SW 1271 (cell line): ENCODE measurements at places on chromosomes 4 and X.

GRCh38 chr4:168374772-168375523 lies 56.4 kb upstream of the DDX60 start:
- no peak for DNase-seq

GRCh38 chr4:83651846-83652245 lies 115.9 kb downstream of the GPAT3 start:
- no peak for DNase-seq

- DNase-seq = no peak
Observed at GRCh38 chr4:62899646-62900364, 1509.4 kb downstream of the TECRL start.

- no peak for DNase-seq
Observed at GRCh38 chr4:17667253-17667652, 52.8 kb downstream of the MED28 start.

DNA sequence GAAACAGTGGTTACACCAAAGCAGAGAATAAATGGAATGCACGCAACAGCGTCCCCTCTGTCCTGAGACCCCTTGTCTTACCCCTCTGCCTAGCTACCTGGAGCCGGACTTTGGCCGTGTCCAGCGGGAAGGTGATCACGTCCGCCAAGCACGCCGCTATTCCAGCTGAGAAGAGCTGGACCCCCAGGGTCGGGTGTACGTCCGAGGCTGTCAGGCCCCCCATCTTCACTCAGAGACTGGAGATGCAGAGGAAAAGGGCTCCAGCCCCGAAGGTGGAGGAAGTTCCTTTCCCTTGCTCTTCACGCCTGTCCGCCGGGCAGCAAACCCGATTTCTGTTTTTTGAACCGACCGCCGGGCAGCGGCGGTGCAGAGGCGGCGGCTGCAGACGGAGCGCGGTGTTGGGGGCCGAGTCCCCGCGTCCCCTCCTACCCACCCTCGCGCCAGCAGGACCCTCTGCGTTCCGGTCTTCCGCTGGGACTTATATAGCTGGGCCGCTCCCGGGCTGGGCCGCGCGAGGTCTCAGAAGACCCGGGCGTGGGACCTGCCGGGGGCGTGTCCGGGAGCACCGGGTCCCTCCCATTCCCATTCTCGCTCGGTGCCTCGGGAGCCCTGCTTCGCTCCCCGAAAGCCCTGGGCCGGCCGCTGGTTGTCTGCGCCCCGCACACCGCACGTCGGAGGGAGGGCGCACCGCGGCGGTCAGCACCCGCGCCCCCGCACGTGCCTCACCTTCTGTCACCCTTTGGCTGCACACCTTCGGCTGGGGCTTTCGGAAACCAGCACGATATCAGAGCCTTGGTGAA lies at the start of gene UCP1:
TSS of gene UCP1 (minus strand) at position 455 of the 800 bp plus-strand sequence. CDS start at position 223, 232 bp downstream.
- DNase-seq = no peak

DNA sequence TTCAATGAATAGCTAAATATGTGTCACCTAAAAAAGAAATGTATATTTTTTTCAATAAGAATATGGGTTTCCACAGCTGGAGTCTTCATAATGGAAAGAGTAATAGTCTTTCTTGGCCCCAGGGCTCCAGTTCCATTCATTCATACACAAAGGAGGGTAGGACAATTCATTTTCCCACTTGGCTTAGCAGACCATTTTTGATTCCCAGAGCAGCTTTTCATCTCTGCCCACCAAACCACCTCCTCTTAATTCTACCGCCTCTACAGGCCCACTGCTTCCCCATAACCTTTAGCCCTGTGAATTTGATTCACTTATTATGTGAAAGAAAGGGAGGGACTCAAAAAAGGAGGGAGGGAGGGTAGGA lies 129.9 kb upstream of the PAK3 start:
- DNase-seq = no peak

DNA sequence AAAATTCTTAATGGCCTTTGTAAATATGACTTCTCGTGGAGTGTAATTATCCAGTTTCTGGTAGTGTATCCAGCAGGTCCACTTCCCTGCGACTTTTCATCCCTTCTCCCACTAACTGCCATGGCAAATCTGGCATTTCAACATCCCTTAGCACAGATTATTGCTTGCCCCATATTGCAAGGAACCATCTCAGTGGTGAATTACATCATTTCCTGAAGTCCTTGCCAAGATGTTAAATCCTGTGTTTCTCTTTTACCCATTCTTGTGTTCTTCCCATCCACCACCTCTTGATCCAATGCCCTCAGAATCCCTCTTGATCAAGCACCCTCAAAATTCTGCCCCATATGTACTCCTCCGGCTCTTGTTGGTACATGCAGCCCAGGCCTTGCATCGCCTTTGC lies 88.1 kb upstream of the ZNF81 start:
- DNase-seq = no peak

DNA sequence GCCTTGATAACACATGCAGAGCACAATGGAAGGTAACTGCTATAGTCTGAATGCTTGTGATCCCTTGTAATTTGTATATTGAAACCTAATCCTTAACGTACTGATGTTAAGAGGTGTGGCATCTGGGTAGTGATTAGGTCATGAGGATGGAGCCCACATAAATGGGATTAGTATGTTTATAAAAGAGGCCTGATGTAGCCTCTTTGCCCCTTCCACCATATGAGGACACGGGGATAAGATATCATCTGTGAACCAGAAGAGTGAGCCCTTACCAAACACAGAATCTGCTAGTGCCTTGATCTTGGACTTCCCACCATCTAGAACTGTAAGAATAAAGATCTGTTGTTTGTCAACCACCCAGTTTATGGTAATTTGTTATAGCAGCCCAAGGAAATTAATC lies 1074.2 kb upstream of the INTU start:
- no peak for DNase-seq

DNA sequence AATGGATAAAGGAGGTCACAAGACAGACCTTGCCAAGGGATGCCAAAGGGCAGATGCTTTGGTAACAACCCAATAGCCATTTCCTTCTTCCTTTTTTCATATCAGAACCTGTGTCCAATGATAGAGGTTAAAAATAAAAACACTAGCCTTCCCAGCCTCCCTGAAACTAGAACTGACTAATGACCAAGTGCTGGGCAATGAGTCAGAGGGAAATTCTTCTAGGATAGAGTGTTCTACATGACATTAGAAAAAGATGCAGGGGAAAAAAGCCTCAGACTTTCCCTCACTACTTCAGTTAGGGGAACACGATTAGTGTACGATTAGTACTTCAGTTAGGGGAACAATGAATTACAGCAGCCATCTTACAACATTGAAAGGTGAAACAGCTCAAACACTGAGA lies 29.3 kb upstream of the FAM47C start:
- DNase-seq = no peak

GRCh38 chrX:131058136-131058868 lies at the start of gene ARHGAP36:
Gene ARHGAP36, plus strand, starts transcription at chrX:131058346. Its CDS starts 23,320 bp downstream, at chrX:131081666.
- DNase-seq = no peak

GRCh38 chr4:38068107-38068506 lies 107.9 kb downstream of the PTTG2 start:
- DNase-seq = no peak

DNA sequence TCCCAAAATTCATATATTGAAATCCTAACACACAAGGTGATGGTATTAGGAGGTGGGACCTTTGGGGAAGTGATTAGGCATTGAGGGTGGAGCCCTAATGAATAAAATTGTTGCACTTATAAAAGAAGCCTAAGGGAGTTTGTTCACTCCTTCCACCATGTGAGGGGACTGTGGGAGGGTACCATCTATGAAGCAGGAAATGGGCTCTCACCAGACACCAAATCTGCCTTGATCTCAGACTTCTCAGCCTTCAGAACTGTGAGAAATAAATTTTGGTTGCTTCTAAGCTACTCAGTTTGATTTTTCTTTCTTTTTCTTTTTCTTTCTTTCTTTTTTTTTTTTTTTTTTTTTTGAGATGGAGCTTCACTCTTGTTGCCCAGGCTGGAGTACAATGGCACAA lies 116.2 kb upstream of the GPC3 start:
- DNase-seq = no peak

DNA sequence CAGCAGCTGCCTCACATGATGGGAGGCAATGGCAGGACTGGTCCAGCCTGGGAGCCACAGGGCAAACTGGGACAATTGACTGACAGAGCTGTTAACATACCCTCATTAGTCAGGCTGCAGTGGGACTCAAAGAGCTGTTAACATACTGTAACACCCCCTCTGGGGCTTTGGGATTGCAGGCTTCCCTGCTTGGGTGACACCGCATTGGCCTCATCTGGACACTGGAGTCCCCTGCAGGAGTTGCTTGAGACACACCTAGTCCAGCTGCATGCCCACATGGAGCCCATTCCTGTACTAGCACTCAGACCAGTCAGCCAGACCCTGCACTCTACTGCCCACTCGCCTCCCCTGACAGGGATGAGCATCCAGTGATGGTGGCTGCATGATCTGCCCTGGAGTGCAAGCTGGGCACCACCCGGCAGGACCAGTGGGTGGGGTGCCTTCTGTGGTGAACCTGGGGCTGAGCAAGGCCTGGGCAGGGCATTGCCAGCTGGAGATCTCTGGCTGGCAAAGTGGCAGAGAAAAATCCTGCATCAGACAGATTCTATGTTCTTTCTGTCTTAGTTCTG lies 138.8 kb downstream of the DTHD1 start:
- DNase-seq = no peak

- DNase-seq = no peak
Observed at GRCh38 chrX:106481341-106481740, 130.4 kb upstream of the RADX start.

DNA sequence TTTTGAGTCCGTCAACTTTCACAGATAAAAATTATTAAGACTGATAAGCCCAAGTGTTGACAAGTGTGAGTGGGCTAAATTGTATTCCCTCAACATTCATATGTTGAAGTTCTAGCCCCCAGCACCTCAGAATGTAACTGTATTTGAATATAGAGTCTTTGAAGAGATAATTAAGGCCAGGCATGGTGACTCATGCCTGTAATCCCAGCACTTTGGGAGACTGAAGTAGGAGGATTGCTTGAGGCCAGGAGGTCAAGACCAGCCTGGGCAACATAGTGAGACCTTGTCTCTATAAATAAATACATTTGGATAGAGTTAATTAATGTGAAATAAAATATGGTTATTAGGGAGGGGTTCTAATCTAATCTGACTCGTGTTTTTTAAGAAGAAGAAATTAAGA lies 29.7 kb upstream of the SLC25A4 start:
- DNase-seq = no peak

DNA sequence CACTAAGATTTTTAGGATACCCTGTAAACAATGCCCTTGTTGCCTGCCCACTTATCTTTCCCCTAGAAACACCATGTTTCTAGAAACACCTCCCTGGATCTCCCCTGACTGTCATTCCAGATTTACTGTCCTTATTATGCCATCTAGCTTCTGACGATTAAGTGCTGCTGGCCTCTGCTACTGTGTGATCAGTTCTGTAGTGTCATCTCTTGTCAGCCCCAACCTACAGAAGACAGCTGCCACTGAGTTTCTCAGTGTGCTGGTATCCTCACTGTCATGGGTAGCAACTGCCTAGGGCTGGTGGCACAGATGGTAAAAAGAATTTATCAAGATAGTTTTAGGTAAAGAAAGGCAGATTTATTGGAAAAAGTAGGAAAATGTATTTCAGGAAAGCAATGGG lies 68.7 kb upstream of the WWC2 start:
- DNase-seq = no peak

GRCh38 chr4:41339812-41340809 lies 83.4 kb downstream of the UCHL1 start:
- no peak for DNase-seq

- DNase-seq = no peak
Observed at GRCh38 chrX:57329008-57329407, 42.5 kb downstream of the FAAH2 start.

- DNase-seq = no peak
Observed at GRCh38 chr4:105556206-105556605, 3.8 kb downstream of the ARHGEF38 start.

DNA sequence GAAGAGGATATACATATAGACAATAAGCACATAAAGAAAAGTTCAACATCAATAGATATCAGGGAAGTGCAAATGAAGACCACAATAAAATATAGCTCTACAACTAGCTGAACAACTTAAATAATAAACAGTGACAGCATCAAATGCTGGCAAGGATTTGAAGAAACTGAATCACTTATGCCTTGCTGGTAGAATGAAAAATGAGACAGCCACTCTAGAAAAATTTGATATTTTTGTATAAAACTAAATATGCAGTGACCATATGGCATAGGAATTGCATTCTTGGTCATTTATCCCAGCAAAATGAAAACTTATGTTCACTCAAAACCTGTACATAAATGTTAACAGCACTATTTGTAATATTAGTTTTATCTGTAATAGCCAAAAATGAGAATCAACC lies 1102.0 kb downstream of the C4orf33 start:
- no peak for DNase-seq

- no peak for DNase-seq
Observed at GRCh38 chr4:99390055-99390454, 37.5 kb upstream of the ADH1C start.

GRCh38 chr4:94370533-94371254 lies 28.1 kb upstream of the HPGDS start:
- no peak for DNase-seq

DNA sequence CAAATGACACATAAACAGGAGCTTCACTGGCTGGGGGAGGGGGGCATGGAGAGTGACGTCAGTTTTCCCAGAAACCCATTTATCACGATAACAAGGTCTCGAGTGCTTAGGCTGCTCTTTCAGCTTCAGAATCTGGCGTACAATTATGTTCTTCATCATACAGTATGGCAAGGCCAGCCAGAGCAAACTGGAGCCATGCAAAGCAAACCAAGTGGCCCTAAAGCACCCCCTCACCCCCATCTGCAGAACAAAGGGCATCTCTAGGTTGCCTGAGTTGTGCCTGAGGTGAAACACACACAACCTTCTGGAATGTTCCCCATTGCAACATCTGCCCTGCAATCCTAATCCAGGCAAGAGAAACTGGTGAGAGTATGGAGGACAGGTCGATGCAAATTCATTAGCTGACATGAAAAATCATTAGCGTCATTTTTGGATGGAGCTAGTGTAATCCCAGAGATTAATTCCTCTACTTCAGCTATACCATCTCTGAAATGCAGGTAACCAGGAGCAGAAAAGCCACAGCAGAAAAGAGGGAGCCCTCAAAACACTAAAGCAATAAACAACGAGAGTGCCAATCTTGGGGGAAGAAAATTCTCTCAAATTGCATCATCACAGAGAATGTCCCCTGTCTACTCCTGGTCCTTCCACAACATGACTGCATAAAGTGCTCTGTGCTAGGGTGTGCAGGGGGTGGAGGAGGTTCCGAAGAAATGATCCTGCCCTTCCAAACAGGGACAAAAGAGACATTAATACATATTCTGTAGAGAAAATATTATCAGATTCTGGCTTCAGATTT lies 1.8 kb downstream of the SEPTIN6 start:
- no peak for DNase-seq

DNA sequence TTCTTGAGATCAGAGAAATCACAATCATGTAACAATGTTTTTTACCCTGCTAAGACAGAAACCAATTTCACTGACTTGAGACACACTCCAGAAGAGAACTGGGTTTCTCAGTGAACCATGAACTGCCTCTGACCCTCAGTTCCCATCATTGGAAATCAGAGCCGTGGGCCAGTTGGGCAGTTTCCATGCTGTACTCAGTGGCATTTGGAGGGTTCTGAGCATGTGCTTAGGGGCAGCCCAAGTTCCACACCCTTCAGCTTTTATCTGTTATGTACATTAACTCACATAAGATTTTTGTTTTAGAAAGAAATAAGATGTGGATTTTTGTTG lies 77.9 kb downstream of the BTC start:
- no peak for DNase-seq

- no peak for DNase-seq
Observed at GRCh38 chrX:44507292-44507691, 35.4 kb downstream of the FUNDC1 start.

- DNase-seq = no peak
Observed at GRCh38 chr4:57492251-57492878, 382.2 kb upstream of the IGFBP7 start.
